ENCODE measurements at places on chromosomes 1 and 21.

DNA sequence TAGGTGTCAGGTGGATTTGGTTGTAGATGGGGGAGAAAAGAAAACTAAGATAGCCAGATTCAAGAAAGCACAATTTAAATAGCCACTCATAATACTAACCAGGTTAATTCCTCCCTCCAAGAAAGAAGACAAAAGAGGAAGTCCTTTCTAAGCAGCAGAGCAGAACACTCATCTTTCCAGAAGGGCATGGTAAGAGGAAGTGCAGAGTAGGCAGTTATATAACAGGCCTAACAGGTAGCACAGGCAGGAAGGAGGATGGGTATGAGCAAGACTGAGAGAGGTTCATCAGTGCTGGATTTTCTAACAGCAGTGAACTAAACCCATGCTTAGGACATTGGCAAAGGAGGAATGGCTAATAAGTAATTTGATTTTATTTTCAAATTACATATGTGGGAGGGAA is 517.5 kb downstream of the PLPP3 start:
- DNase-seq, result no peak

- no peak for DNase-seq
Observed at GRCh38 chr1:205246351-205247119, 18.8 kb downstream of the TMCC2 start.

DNA sequence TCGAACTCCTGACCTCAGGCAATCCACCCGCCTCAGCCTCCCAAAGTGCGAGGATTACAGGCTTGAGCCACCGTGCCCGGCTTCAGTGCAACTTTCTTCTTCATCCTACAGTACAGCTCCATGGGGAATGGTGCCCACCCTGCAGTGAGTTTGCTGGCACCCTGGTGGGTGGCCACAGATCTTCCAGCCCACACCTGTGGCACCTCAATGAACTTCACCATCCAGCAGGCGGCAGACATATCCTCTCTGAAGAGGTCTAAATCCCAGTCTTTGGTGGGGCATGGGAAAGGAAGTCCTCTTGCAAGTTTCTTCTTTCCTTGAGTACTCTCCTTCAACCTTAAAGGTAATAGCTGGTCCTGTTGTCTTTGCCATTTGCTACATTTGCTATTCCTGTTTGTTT is 18.1 kb upstream of the ZBTB8A start:
- no peak for DNase-seq

- DNase-seq, result no peak
Observed at GRCh38 chr1:21165076-21165475, 11.6 kb downstream of the EIF4G3 start.

- no peak for DNase-seq
Observed at GRCh38 chr1:101367630-101368029, 130.8 kb downstream of the S1PR1 start.

Data from urinary bladder (tissue), 4 donors.